ENCODE measurements at places on chromosomes 7 and 10. TPM values are rescaled to one million over a fixed set of nuclear protein-coding genes. Genes with fewer than 3 reads are reported as not detected.

The HOXA9 gene
- not detected for total RNA-seq

DNA sequence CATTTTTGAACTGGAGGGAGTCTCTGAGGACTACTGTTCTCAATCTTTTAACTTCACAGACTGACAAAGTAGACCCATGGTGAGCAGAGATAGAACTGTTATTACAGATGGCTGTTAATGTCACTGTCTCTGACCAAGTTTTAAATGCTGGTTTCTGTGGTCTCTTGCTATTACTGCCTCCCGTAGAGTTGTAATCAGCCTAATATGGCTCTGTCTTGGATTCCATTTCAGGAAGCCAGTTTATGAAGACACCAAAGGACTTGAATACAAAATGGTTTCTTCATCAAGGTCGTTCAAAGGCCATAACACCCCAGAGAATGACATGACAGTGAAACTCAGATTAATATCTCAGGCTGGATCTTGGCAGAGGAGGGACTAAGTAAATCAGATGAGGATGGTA, 3.9 kb downstream of the SFRP4 start:
- no peak for DNase-seq

DNA sequence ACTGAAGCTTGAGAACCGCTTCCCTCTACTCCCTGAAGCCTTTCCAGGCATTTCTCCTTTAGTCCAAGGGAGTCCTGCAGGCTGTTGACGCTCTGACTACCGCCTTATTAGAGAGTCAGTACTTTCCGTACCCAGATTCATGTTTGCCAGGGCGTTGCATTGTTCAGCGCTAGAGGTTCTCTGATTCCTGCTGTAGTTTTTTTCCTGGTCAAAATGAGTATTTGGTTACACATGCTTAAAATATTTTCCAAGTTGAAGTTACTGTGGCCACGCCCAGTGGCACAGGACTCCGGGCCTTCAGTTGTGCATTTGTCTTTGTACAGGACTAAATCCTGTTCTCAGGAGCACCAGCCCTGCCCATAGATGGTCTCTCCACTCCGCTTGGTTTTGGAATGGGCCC, 7.9 kb downstream of the MTURN start:
- no peak for DNase-seq

GRCh38 chr10:21889477-21890275, 113.9 kb downstream of the DNAJC1 start:
- DNase-seq = no peak

The FAM25C gene
- total RNA-seq = not detected

DNA sequence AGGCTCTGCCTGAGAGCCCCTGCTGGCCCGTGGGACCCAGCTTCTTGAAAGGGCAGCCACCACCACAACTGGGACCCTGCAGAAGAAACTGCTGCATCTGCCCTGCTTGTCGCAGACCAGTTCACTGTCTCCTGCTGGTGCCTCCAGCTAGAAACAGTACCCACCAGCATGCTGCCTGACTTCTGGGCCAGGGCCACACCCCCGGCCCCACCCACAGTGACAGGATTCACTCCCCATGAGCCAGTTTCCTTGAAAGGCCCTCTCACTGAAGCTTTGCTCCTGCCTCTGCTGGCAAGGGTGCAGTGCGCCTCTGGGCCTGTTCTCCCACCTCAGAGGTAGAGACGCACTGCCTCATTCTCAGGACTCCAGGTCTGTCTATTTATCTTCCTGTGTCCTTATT, 32.4 kb downstream of the ANXA11 start:
- no peak for DNase-seq

The MPP7 gene
- 1.4 TPM for total RNA-seq

DNA sequence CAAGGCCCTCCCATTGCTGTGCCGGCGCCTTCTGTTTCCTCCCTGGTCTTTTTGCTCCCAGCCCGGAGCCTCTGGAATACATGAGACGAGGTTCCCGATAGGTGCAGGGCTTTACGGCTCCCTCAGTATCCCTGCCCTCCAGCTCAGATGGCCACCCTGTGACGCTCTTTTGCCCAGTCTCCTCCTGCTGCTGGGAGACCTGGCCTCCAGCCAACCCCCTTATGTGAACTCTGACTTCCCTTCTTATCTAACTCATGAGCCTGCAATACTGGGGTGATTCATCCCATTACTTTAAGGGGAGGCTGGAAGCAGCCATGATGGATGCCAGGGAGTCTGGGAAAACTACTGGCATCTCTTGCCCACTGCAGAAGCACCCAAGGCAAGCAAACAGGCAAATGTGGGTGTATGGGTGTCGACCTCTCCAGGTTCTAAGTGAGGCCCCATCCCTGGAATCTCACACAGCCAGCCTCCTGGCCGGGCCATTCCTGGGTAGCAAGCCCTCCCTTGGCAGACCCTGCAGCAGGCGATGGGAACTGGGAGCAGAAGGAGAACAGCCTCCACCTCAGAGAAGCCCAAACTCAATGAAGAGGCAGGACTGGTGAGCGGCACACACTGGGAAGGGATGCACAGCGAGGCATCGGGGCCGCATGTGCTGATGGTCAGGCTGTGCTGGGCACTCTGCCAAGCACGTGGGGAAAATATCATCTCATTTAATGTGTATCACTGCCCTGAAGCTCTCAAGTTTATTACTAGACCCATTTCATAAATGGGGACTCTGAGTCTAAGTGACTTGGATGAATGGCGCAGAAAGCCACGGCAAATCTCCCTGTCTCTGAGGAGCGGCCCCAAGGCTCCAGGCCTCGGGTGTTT, 97.5 kb downstream of the FAM53B start:
- DNase-seq = peak; percentile 73

DNA sequence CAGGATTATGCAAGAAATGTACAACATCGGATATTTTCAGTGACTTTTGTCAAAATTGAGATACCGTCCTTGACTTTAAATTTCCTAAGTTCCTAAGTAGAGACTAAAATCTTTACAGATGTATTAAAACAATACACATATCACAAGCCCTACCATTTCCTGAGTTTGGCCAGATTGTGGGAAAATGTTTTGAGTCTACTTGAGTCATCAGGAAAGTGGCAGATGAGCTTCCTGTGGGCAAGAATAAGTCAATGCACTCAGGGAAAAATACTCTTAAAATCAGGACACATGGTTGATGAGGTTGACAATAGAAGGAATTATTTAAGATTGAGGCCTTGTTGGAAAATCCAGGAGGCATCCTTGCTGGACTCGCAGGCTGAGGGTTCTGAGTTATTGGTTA, 162.5 kb downstream of the SNX10 start:
- DNase-seq = no peak

- DNase-seq = no peak
Measured at GRCh38 chr7:41633690-41634089, 69.2 kb downstream of the INHBA start.

- DNase-seq = no peak
Measured at GRCh38 chr7:356691-357462, 66.9 kb downstream of the FOXL3 start.

- no peak for DNase-seq
Measured at GRCh38 chr7:1483536-1484505, 20.4 kb downstream of the INTS1 start.

DNA sequence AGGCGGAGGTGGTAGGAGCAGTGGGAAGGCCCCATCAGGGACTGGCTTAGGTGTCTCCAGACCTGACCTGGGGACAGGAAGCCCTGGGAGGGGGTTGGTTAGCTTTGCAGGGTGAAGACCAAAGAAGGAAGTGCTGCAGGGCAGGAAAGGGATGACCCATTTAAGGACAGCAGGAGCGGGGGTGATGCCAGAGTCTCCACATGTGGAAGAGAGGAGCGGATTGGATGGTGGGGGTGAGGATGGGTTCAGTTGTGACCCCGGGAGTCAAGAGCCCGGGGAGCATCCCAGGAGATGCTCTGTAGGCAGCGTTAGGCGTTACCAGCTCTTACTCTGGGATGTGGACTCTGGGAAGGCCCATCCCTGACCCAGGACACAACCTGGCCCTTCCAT, 3.1 kb upstream of the LDB3 start:
- DNase-seq = no peak

DNA sequence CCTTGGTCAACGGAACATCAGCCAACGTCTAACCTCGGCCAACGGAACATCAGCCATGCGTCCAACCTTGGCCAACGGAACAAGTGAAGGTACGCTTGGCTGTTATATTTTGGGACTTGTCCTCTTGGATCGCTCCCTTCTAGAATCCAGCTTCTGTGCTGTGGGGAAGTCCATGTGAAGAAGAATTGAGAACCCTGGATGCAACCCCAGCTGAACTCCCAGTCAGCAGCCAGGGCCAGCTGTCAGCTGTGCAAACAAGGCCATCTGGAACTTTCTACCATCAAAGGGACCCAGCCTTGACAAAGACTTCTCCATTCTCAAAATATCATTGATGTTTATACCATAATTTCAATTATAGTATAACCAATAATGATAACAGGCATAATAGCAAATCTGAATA, 43.3 kb upstream of the ITGA8 start:
- no peak for DNase-seq

DNA sequence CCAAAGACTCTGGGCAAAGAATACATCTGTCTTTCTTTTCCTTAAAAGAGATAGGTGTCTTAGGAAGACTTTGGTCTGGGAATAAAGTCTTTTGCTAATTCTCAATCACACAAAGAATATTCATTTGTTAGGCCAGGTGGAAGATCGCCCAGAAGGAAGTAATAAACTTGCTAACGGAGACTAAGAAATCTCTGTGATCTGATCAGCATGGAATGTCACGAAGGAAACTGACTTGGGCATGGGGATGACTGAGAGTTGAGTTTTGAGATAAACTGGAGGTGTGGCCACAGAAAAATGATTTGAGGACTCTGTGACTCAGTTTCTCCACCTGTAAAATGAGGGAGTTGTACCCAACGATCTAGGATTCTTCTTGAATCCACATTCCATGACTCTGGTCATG, 161.1 kb upstream of the SVIL start:
- DNase-seq = no peak

The MKI67 gene
- 0.70 TPM for total RNA-seq

GRCh38 chr7:23017309-23017708, 3.4 kb upstream of the HYCC1 start:
- no peak for DNase-seq

DNA sequence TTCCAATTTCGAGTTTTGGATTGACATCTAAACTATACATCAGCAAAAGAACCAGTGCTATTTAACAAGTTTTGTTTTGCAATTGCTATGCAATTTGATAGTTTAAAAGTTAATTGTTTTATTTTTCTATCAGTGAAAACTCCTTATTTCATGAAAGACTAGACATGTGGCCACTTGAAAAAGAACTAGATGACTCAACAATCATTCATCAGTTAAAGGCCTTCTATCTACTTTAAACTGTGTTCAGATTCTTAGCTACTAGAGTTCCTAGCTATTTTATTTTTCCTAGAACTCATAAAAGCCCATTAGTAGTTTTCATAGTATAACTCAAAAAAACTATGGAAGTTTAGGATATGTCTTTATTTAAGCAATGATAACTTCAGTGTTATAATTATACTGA, 104.6 kb upstream of the LSM8 start:
- DNase-seq = no peak

DNA sequence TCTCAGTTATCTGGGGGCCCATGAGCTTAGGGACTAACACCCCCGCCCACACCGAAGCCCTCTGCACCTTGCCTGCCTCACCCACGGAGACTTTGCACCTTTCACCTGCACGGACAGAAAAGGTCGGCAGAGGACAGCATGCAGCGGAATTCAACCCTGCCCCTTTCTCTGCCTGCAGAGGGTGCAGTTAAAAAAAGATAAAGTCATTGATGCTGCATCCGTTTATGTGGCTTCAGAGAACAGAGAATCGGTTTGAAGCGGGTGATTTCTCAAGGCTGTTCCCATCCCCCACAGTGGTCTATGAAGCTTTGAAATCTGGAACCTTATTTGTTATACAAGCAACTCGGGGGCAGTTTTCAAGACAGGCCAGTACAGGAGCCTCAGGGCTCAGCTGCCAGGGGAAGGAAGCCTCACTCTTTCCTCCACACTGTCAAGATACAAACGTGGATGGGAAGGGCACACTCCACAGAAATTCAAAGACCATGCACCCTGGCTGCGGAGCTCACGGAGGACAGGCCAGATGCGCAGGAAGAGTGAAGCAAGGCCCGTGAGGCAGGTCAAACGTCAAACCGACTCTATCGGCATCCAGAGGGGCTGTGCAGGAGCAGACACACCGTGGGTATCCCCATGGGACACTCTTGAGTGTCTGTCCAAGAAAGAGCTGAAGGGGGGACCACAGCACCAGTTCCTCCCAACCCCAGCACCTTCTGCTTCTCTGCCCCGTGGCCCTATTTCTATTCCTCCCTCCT, 66.3 kb downstream of the INSIG1 start:
- DNase-seq = no peak

DNA sequence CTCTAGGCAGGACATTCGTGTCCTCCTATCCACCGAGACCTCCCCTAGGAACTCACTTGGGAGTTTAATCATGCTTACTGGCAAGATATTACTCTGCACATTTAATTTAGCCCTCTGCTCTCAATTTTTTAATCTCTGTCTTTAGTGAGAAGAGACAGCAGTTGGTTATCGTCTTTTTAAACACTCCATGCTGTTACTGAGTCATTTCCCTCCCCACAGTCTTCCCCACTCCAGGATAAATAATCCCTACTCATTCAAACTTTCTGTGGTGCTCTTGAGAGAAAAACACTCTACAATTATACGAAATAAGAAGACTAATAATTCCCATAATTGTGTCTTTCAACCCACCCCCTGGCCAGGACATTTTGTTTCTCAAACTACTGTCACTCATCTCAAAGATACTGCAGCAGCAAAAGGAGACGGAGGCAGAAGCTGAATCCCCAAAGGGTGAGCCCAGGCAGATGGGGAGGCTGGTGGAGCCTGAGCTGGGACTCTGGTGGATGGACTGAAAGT, 84.2 kb downstream of the ANK3 start:
- DNase-seq = no peak

DNA sequence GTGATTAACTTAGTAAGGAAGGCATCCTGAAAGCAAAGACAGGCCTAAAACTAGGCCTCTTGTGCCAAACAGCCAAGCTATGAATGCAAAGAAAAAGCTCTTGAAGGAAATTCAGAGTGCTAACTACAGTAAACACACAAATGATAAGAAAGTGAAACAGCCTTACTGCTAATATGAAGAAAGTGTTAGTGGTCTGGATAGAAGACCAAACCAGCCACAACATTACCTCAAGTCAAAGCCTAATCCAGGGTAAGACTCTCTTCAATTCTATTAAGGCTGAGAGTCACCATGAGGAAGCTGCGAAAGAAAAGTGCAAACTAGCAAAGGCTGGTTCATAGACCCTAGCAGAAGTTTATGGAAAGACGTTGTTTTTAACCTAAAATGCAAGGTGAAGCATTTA, 66.0 kb downstream of the IPMK start:
- no peak for DNase-seq

DNA sequence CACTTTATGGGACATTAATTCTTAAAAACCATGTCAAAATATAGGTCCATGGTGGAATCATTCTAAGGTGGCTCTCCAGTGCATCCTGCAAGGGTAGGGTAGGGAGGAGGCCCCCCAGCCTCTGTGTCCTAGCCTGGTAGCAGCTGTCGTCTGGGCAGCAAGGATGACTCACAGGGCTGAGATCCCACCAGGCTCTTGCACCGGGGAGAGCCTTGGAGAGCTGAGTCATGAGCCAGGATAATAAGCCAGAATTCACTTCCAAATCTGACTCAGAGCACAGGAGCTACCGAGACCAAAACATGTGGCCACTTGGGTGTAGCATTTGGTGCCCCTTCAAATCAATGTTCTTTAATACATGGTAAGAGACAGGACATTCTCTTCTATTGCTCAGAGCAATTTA, 298.5 kb downstream of the NEBL start:
- DNase-seq = no peak

All from left lobe of liver (tissue), 2 donors.